NCI-H1092 treated with DMSO at 0.1 percent for 48 hours (cell line): ENCODE measurements at places on chromosomes 12 and 14.

DNA sequence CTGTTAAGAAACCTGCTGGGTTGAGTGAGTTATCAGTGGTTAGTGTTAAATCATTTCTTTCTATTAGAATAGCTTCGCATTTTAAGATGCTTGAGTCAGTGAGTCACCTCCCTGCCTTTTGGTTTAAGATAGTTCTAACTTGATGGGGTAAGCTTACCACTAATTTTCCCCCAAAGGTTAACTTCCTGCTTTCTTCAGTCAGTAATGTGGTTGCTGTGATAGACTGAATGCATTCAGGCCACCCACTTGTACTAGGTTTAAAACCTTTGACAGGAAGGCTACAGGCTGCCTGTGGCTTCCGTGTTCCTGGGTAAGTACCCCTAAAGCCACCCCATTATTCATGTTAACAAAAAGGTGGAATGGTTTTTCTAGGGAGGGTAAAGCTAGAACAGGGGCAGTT is 25.3 kb downstream of the CLEC2A start:
- no peak for DNase-seq

GRCh38 chr14:23605931-23606585 is 27.5 kb upstream of the JPH4 start:
- no peak for DNase-seq

DNA sequence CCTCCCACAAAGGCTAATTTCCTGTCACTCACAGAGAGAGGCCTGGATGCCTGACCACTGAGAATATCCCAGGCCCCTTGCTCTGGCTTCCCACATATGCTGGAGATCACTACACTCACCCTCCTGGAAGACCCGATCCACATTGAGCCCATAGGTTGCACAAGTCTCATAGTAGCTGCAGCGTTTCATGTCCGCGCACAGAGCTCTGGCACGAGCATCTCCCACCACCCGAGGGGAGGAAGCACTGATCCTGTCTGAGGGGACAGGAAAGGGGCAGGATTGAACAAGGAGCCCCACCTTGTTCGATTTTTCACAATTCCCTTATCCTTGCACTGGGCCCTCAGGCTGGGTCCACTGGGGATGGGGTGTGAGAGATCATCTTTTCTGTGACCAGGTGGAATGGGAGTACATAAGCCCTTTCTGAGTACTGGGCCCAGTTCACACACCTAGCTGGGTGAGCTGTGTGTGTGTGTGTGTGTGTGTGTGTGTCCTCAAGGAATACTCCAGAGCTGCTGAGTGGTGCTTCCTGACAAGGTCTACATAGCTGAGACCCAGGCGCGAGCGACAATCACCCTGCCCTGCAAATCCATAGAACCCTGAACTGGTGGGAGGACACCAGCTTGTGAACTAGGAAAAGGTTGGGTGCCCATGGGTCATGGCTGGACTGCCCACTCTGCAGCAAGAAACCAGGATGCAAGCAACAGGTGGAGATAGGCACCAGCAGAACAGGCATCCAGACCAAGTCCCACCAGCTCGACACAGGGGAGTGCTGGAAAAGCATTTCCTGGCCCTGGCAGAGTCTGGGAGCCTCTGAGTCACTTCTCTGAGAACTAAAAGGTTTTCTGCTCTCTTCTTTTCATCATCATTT is 5.6 kb downstream of the AGAP2 start:
- DNase-seq = no peak

GRCh38 chr12:3378655-3379054 is 112.3 kb upstream of the PRMT8 start:
- no peak for DNase-seq

DNA sequence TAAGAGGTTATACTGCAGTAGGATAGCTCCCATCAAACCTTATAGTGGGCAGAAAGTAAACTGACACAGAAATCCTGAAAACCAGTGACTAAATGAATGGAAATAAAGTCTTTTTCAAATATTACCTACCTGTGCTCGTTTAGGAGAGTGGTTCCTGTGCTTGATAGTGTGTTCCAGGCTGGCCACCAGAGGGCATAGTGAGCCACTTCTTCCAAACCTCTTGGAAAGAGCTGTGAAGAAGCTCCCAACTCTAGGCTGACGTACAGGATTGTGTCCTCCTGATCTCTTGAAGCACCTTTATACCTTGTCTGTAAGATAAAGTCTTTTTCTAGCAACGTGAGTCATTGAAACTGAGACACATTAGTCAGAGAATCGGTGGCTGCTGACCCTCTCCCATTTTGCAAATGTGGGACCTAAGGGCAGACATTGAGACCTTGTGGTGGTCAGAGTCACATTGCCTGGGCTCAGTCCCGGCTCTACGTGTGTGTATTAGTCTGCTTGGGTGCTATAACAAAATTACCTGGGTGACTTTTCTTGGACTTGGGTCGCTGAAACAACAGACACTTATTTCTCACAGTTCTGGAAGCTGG is 17.6 kb downstream of the TDP1 start:
- DNase-seq = peak; percentile 41

GRCh38 chr12:25365340-25365730 is 114.6 kb upstream of the KRAS start:
- DNase-seq = no peak

GRCh38 chr12:108649669-108650068 is 16.0 kb upstream of the SELPLG start:
- no peak for DNase-seq

DNA sequence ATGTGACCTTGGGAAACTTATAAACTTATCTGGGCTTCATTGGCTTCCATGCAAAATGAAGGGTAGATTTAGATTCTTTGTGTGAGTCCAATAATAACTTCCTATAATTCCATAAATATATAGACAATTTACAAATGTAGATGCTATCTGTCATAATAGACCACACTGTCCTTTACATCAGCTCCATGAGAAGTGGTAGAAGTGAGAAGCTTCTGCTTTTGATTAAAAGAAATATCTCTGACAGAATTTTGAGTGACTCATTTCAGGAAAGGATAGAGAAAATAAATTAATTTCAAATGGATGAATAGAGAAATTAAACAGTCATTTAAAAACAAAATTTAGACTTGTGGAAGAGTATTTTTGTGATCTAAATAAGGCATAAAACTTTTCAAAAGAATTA is 329.7 kb upstream of the ATP2B1 start:
- DNase-seq = no peak

- no peak for DNase-seq
Measured at GRCh38 chr14:53109105-53110041, 43.8 kb downstream of the DDHD1 start.

GRCh38 chr12:69028941-69029729 is 96.2 kb upstream of the CPM start:
- DNase-seq = no peak

GRCh38 chr12:38327356-38327755 is 10.8 kb downstream of the ALG10B start:
- no peak for DNase-seq

DNA sequence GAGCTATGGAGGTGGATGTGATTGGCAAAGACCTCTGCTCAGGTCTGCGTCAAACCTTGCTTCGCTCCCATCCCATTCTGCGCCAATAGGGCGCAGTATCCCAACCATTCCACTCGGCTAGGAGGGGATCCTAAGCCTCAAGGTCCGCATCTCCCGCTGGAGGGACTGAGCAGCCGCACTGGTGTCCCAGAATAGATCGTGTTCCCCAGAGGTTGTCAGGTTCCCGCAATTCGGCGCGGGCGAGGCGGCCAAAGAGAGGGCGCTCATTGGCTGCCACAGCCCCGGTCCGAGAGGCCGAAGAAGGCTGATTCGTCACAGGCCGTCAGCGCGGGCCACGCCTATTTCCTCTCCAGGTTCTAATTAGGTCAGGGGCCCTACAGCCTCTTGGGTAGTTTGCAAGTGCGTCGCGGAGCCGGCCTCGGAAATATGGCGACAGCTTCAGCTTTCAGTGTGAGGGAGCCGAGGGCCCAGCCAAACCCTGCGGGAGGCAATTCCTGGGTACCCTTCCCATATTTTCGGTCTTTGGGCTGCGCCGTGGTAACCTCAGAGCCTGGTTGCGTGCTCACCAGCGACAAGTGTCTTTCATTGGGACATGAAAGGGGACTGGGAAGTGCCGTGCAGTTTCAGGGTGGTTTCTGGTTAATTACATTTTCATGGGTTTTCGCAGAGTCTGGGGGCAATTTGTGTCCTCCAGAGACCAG is 5.0 kb downstream of the OR10AD1 start:
- DNase-seq = peak; percentile 100

GRCh38 chr12:91566328-91567099 is 383.9 kb upstream of the DCN start:
- DNase-seq = no peak

- DNase-seq = no peak
Measured at GRCh38 chr12:76946446-76946845, 67.6 kb upstream of the CSRP2 start.

DNA sequence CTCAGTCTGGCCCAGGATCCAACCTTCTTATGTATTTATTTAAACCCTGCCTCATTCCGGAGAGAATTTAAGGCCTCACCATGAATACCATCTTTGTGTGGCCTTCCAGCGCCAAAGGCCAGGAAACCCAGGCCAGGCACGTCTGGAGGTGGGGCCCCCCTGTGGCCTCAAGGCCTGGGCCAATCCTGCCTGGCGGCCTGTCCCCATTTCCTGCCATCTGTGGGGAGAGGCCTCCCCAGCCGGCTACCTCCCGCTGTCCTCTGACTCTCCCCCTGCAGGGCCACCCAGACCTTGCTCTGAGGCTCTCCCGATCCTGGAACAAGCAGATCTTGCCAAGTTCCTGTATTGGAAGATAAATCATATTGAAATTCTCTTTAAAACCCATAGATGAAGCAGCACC is 37.4 kb upstream of the MEG3 start:
- no peak for DNase-seq

- DNase-seq = peak; percentile 32
Measured at GRCh38 chr12:114166362-114166761, 200.2 kb upstream of the RBM19 start.

DNA sequence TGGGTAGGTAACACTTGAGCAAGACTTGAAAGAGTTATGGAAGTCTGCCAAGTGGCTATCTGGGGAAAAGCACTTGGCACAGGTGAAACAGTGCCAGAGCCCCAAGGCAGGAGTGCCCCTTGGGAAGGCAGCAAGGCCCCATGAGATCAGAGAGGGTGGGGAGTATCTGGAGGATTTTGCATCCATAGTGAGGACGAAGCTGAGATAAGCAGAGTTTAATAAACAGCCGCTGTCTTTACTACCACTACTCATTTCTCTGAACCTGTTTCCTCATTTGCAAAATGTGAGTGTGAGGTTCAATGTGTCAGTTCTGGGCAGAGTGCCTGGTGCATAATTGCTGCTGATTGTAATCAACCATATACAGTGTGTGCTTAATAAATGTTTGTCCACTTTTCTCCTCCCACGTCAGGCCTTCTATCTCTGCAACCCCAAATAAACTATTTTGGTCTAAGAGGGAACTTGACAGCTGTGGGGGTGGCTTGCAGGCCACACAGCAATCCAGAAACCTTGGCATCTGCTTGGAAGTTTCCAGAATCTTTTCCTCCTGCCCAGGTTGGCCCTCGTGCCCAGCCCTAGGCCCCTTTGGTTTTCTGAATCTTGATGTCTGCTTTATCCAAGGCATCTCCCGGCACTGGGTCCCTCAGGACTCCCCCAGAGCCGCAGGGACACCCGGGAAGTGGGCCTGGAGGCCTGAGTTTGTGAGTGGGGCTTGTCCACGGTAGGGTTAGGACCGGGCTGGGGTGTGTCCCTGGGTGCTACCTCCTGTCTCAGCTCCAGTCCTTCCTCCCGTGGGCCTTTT is 4.5 kb downstream of the ABCB9 start:
- DNase-seq = peak; percentile 36

GRCh38 chr12:121110211-121110940 is 22.3 kb upstream of the P2RX7 start:
- peak; percentile 16 for DNase-seq

DNA sequence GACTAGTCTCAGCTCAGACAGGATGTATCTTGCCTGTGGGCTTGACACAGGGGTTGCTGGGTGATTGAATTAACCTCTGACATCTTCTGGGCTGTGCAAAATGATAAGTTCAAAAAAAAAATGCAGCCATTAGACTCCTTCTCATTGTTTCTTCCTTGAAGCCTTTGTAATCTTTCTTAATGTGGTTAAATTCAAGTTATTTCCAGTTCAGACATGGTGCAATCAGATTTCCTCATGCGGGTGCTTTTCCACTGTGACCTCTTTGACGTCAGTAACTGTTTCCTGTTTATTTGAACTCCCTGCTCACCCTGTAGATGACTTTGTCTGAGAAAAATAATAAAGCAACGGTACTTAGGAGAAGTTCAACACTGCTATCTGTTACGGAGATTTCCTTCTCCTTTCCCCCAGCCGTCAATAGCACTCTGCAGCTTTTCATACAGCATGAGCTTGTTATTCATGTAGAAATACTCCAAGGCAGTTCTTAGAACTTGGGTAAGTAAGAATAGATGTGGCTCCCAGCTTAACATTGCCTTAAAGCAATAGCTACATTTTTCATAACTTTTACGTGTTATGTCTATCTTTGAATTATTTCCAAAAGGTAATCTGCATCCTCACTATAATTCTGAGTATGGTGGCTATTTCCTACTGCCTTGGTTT is 155.5 kb downstream of the PRKCH start:
- no peak for DNase-seq
